ENCODE measurements at places on chromosomes 12 and 14. TPM values are rescaled to one million over a fixed set of nuclear protein-coding genes. Genes with fewer than 3 reads are reported as not detected.

GRCh38 chr14:106436310-106436905 lies 910.0 kb downstream of the TMEM121 start:
- peak; percentile 31 for DNase-seq

GRCh38 chr14:105382343-105383082 lies 15.8 kb upstream of the TEX22 start:
- DNase-seq: no peak

- no peak for DNase-seq
These were observed 8.1 kb downstream of the PTGES3 start for GRCh38 chr12:56679883-56680575.

DNA sequence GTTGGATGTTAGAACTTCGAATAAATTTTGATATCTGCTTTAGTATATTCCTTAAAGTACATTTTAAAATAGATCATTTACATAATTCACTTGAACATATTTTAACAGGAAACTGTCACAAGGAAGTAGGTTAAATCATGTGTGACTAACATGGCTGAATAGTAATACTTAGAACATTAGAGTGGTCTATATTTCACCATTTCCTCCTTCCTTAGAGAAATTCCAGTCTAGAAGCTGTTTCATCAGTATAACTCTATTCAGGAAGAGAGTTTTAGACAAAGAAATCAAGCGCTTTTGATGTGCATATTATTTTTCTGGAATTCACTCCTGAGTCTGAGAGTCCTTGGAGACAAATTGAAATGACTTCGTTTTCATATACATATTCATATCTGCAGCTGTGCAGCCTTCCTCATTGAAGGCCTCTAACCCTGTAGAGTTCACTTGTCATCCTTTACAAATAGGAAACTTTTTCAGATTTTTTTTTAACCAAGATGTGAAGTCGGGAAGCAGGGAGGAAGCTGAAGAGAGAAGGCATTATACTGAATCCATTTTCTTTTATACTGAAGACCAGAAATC lies 28.4 kb downstream of the IRAK3 start:
- DNase-seq: no peak

- no peak for DNase-seq
These were observed 125.9 kb downstream of the ALX1 start for GRCh38 chr12:85405781-85406522.

DNA sequence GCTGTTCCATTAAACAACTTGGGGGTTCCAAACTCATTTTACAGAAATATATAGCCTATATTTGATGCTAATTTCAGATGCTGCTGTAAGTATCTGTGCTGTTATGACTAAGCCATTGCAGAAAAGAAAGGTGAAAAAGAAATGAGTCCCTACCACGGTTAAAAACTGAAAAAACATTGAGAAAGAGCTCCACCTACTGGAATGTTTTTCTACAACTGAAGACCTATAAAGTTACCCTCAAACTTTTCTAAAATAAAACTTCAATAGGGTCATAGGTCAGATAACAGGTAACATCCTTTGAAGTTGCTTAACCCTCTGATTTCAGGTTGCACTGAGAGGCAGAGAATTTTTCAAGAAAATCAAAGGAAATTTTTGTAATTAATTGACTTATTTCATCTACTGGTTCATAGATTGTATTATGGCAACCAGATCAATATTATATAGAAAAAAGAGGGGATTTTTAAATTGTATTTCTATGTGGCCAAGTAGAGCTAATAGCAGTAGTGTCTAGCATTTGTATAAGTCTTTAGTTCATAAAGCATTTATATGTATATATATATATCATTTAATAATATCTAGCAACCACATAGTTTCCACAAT lies 279.9 kb downstream of the RPS29 start:
- no peak for DNase-seq

- no peak for DNase-seq
These were observed 62.4 kb downstream of the PLEKHG3 start for GRCh38 chr14:64766430-64767151.

DNA sequence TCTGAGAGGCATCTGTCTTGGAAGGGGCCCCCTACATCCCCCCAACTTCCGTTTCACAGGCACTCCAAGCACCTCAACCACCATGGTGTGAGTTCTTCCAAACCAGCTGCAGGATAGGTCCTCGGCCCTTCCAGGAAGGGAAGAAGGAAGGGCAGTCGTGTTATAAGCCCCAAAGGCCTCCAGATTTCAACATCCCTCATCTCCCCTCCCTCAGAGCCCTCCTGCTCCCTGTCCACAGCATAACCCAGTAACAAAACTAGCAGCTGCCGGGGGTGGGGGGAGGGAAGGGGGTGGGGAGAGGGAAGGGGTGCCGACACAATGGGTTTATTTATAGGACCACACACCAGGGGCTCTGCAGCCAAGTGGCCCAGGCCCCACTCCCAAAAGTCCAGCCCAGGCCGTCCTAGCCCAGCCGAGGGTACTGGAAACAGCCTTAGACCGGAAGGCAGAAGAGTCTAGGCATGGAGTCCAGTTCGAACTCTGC lies 18.3 kb downstream of the NCKAP5L start:
- no peak for DNase-seq

- no peak for DNase-seq
These were observed 98.5 kb downstream of the KLHL28 start for GRCh38 chr14:44863271-44863670.

DNA sequence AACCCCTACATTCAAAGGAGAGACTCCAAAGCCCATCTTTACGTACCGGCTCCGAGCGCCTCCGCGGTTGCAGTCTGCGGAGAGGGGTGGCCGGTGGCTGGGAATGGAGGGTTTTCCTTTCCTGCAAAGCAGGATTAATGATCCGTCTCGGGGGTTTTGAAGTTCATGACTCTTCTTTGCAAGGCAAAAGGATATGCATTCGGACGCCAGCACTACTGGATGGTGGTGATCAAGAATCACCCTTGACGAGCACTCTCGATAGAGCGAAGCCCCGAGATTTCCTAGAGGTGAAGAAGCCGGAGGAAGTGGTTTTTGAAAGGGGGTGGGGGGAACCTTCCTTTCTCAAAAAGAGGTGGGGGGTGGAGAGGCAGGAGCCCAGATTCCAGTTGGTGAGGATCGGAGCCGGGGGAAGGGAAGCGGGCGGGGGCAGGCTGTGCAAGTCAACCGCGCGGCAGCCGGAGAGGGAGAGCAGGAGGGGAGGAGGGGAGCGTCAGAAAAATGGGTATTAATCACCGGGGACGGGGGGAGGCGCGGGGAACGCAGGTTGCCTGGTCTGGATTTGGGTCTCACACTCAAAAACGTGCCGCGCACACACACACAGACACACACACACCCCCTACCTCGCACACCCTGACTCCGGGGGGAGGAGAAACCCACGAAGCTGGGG lies at the start of gene GRIN2B:
Gene GRIN2B (minus strand): TSS at position 307 of the 667 bp plus-strand sequence. CDS start 115,394 bp downstream, outside the sequence.
- no peak for DNase-seq

- DNase-seq: no peak
These were observed 447.2 kb downstream of the SNAPC1 start for GRCh38 chr14:62209287-62209899.

GRCh38 chr14:60266021-60266937 lies 17.3 kb downstream of the PPM1A start:
- no peak for DNase-seq

The VIPAS39 gene
- total RNA-seq: 21.7 TPM
